Globus pallidus (tissue), 1 donor: ENCODE measurements at places on chromosomes 2 and 18.

GRCh38 chr18:58148954-58149471, 105.0 kb downstream of the NEDD4L start:
- no peak for DNase-seq

DNA sequence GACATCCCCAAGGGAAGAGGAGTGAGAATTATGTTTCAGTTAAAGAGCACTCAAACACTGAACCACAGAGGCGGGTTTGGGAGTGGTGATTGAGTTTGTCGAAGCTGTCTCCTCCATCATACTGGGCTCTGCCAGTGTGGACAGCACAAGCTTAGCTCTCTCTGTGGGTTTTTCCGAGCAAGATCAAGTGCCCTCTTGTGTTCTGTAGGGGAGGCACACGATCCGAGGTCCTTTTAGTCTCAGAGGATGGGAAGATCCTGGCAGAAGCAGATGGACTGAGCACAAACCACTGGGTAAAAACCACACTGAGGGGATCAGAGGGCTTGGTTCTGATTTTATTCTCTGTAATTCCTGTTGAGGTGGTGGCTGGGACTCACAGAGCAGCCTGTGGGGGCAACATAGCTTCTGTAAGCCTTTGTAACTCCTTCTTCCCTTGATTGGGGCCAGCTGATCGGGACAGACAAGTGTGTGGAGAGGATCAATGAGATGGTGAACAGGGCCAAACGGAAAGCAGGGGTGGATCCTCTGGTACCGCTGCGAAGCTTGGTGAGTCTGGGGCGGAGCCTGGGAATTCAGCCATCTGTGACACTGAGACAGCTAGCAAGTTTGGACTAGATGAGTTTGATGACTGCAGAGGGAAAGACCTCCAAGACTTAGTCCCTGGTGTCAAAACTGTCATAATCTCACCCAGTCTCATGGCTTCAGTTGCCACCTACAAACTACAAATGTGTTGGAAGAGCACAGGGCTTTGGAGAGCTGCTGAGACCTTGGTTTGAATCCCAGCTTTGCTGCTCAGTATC, 2.0 kb downstream of the NAGK start:
- DNase-seq, result peak; percentile 48

DNA sequence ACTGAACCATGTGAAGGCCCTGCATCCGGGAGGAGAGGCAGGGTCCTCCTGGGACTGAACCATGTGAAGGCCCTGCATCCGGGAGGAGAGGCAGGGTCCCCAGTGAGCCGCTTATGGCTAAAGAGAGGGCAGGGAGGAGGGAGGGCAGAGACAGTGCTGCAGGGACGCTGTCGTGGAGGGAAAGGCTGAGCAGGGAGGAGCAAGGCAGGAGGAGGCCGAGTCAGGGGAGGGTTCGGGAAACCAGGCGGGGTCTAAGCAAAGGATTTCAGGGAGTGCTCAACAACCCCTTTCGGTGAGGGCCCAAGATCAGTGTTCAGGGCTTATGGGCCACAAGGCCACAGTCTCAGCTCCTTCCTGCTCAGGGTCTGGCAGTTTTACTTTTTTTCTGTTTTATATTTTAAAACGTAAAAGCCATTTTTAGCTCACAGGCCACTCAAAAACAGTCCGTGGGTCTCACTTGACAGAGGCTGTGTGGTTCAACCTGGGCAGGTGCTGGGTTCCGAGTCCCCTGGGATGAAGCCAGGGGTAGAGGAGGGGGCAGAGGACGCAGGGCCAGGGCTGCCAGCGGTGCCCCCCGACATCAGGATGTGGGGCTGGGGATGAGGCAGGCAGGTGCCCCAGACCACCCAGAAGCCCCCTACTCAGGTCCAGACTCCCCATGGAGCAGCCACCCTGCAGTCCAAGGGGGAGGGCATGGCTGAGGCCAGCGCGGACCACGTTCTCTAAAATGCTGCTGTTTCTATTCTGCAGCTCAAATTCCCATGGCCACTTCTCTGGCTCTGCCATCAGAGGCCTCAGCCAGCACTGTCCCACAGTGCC, 5.2 kb downstream of the TMEM18 start:
- no peak for DNase-seq

DNA sequence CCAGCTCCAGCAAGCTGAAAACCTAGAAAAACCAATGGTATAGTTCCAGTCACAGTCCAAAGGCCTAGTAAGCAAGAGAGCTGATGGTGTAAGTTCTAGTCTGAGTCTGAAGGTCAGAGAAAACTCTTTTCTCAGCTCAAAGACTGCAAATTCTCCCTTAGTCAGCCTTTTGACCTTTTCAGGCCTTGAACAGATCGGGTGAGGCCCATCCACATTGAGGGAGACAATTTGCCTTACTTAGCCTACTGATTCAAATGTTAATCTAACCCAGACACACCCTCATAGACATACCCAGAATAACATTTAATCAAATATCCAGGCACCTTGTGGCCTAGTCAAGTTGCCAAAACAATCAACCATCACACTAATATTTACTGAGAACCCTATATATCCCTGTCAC, 110.8 kb upstream of the KCNJ3 start:
- DNase-seq, result no peak

DNA sequence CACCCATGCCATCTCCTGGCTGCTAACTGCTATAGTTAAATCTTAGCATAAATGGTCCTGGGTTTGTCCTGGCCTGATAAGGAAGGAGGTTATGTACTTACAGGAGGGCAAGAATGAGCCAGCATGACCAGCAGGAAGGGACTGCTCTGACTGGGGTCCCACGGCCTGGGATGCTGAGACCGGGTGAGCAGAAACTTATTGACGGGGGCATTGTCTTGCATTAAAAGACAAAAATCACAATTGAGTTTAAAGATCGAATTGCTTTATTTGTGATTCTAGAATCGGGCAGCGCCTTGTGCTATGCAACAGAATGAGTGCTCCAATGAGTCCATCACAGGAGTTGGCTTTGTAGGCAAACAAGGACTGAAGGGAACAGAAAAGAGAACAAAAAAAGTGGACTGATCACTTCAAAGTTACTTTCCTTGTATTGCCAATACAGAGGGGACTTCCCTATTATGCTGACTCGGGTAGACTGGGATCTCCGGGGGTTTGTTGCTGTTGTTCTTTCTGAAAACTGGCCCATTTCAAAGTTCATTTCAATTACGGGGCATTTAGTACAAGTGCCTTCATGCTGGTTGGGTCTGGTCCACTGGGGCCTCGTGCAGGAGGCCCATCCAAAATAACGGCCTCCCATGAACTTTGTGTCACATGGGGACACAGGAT, 87.1 kb upstream of the SLC66A3 start:
- DNase-seq, result no peak

- DNase-seq, result peak; percentile 69
These were observed 19.6 kb downstream of the EHBP1 start for GRCh38 chr2:62724886-62725711.

DNA sequence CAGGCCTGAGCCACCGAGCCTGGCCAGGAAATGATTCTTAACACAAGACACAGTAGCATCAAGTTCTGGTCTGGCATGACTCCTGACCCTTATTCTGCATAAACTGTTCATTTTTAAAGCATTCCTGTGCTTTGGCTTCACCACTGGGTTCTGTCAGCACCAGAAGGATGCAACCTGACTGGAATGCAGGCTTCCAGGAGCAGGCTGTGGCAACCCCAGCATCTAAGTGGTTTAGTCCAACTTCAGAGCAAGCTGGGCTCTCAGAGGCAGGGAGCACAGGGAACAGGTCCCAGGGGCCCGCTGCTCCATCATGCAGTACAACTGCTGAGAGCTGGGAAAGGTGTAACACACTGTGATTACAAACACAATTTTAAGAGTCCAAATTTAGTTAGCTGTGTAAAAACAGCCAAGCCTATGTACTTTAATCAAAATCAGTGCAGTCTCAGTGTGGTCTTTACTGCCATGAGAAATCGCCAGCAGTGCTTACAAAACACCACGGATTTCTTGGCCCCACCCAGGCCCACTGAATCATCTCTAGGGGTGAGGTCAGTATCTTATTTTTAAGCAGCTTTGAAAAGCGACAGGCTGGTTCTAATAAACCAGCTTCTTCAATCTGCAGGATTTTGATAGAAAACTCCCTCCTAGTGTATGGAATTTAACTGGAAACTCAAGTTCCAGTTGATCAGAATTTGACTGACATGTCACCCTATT, 44.4 kb upstream of the TMEM182 start:
- DNase-seq, result no peak

- no peak for DNase-seq
These were observed 76.6 kb downstream of the COL4A3 start for GRCh38 chr2:227241005-227241404.

DNA sequence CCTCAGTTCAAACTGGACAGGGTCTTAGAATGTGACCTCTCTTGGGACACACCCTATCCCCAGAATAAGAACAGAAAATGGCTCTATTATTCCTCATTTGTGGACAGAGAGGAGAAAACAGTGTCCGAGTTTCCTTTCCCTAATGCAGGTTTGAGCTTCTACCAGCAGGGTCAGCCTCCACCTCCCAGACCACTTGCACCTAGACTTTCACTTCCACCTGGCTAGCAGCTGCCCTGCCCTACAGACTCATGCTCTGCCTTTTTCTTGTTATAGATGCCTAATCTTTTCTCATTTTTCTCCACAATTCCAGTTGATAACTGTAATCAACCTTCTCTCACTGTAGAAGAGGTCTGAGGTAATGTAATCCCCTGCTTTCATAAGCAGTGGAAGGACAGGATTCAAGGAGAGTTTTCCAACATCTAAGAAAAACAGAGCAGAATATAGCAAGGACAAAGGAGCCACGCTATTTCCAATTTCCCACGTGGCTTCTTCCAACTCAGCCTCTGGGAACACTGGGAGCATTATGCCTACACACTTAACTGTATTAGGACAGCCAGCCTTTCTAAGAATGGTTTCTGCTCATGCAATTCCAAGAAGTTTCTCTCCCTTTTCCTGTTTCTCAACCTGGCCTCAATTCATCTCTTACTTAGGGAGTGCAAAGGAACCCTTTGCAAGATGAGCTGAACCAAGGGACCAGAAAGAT, 239.8 kb downstream of the BCL11A start:
- DNase-seq, result no peak

GRCh38 chr2:185012643-185013042, 414.3 kb downstream of the ZNF804A start:
- DNase-seq, result no peak

GRCh38 chr2:108612514-108613183, 78.4 kb downstream of the LIMS1 start:
- DNase-seq, result no peak

DNA sequence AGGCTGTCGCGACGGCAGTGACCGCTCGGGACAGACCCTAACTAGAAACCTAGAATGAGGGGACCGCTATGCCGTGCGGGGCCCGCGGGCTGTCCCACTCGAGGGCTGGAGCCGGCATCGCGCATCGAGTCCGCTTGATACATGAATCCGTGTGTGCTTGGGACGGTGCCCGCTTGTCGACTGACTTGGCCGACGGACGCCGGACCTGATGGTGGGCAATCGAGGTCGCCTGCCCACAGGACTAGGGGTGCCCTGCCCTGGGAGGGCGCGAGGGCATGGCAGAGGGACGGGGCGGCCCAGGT, 749 bp upstream of the PTMA start:
- DNase-seq, result no peak

GRCh38 chr2:112032689-112033465, 22.2 kb upstream of the TMEM87B start:
- peak; percentile 68 for DNase-seq

- DNase-seq, result no peak
These were observed 59.4 kb downstream of the OSR1 start for GRCh38 chr2:19299032-19299431.

DNA sequence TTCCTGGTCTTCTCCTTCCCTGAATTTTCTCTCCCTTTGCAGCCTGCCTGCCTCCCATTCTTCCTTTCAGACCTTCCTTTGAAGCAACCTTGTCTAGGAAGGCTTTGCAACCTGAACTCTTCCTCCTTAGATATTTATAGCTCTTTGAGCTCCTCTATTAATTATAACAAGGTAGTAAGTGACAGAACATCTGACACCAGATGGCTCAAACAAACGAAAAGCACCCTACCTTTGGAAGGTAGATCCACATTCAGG, 57.2 kb upstream of the SLC1A4 start:
- no peak for DNase-seq

DNA sequence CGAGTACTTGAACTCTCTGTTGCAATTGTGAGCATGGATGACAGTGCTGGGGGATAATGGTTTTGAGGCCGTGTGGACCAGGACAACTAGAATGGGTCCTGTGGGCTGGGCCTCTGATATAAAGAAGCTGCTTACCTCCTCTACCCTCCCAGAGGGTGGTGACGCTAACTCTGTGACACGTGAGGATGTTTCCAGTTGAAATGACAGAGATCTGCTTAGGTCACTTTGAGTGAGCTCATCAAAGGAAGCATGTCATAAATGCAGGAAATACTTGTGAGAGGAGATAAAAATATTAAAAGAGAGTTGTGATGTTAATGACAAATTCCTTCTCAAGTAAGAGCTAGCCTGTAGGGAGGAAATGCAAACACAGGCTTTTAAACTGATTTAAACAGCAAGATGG, 16.4 kb downstream of the RMC1 start:
- no peak for DNase-seq

- no peak for DNase-seq
These were observed 100.1 kb upstream of the ITGB6 start for GRCh38 chr2:160300203-160300602.

DNA sequence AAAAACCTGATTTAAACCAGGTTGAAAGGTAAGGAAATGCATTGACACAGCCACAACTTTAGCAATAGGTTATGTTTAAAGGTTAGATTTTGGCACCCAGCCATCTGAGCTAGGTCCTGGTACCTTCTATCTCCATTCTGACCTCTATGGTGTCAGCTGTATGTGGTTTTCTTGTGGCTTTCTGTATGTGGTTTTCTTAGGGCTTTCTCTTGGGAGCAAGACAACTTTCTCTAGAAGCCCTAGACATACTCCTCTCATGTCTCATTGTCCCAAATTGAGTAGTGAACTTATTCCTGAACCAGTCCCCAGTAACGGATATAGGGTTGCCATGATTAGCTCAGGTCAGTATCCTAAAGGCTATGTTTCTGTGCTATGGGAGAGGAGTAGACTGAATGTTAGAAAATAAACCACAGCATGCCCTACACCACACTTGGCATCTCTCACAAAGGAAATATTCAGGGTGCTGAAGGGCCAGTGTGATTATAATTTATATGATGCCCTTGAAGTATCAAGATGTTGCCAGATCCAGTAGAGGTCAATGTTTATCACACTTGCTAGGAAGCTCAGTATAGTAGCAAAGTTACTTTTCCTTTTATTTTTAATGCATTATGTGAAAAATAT, 176.1 kb downstream of the CAPN13 start:
- no peak for DNase-seq

DNA sequence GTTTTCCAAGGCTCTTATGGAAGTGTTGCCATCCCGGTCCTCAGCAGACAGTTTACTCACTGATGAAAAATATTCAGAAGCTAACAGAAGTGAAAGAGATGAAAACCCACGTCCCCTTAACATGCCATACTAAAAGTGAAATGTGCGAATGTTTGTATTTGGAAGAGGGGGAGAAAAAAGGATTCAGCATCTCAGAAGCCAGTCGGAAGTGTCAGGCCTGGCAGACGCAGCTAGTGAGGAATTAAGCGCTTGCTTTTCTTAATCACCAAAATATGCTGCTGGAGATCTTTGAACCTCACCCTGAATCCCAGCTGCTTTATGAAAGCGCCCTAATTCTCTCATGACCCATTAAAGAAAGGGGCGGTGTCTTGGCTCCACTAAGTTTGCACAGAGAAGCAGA, 653.7 kb downstream of the DCDC2C start:
- no peak for DNase-seq
